IPS DF 6.9 (cell line): ENCODE measurements at places on chromosomes 6 and 20.

GRCh38 chr6:105561486-105561885 lies 158.6 kb upstream of the PREP start:
- DNase-seq: no peak

- DNase-seq: no peak
Measured at GRCh38 chr6:4890627-4891026, 113.2 kb downstream of the RPP40 start.

GRCh38 chr6:63394656-63395308 lies 75.0 kb upstream of the LGSN start:
- DNase-seq: no peak

DNA sequence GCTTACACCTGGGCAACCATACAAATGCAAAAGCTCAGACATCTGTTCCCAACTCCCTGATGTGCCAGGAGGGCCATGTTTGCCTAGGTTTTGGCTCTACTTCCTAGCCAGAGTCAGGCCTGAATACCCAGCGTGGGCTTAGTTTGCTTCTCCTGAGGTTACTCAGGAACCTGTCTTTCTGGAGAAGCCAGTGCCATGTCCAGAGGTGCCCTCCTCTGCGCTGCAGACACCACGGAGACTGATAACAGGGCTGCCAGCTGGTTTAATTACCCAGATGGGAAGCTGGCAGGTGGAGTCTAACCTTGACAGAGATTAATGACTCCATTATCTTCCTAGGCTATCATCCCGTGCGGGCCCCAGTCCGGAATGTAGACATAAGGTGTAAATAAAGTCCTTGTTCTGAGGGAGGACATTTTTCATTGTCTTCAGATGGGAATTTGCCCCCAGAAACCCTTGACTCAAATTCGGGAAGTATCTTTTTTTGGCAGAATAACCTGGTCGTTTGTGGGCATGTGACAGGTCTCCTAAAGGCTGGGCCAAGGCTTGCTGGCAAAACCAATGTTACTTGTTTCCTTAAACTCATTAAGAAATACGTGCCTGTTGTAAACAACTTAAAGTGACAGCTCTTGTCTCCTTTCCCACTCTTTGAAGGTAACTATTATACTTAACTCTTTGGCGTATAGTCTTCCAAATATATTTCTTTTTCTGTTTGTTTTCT lies 29.2 kb upstream of the ZNFX1 start:
- no peak for DNase-seq

GRCh38 chr20:15205719-15206118 lies 868.3 kb upstream of the FLRT3 start:
- DNase-seq: no peak

- no peak for DNase-seq
Measured at GRCh38 chr20:51886891-51887608, 84.7 kb upstream of the SALL4 start.

DNA sequence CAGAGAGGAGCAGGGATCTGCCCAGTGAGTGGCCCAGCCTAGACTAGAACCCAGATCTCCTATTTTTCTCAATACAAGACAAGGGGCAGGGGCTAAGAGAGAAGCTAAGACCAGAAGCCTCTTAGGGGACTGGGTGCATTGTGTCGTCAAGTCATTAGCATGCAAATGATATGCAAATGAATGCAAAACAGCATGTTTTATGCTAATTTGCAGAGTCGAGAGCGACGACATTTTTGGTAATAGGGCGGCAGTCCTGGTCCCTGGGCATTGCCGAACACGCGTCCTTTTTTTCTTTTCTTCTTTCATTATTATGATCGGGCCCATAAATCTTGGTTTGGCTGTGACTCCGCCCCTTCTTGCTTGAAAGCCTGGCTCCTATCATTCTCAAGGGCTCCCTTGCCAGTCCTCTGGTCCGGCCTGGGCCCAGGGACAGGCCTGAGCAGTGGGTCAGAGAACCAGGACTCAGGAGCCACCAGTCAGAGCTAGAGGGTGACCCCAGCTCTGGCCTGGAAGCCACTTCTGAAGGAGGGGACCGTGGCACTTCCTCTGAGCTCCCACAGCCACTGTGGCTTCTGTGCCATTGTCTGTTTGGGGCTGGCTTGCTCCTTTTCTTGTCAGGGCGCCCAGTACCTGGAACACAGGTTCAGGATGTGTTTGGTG lies 32.0 kb upstream of the SCRT2 start:
- no peak for DNase-seq

- DNase-seq: no peak
Measured at GRCh38 chr6:43742931-43743632, 26.9 kb upstream of the VEGFA start.

DNA sequence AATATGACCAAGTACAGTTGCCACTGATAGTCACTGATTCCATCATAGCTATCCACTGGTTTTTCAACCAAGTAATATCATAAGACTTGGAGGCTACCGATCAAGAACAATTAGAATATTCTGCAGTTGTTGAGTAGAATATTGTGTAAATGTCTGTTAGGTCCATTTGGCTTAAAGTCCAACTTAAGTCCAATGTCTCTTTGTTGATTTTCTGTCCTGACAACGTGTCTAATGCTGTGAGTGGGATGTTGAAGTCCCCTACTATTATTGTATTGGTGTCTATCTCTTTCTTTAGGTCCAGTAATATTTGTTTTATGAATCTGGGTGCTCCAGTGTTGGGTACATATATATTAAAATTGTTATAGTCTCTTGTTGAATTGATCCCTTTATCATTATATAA lies 13.9 kb downstream of the ARFGEF3 start:
- no peak for DNase-seq

GRCh38 chr6:41786451-41787218 lies 859 bp upstream of the TOMM6 start:
- no peak for DNase-seq

DNA sequence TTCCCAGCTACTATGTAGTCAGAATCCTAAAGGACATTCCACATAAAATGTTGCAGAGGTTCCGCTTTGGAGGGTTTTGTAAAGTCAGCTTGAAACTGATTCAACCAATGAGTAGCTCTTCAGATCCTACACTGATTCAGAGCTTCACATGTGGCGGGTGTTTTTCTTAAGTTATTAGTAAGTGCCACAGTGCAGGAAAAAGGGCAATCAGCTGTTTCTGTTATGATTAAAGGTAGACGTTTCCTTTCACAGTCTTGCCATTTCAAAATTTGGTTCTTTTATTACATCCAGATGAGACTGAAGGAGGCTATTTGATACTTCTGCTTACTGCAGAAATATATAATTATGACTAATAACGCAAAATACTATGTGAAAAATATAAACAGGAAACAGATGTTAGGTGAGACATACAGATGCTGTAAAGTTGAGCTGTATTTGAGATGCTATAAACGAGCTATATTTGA lies 443.9 kb downstream of the CDKAL1 start:
- DNase-seq: no peak

DNA sequence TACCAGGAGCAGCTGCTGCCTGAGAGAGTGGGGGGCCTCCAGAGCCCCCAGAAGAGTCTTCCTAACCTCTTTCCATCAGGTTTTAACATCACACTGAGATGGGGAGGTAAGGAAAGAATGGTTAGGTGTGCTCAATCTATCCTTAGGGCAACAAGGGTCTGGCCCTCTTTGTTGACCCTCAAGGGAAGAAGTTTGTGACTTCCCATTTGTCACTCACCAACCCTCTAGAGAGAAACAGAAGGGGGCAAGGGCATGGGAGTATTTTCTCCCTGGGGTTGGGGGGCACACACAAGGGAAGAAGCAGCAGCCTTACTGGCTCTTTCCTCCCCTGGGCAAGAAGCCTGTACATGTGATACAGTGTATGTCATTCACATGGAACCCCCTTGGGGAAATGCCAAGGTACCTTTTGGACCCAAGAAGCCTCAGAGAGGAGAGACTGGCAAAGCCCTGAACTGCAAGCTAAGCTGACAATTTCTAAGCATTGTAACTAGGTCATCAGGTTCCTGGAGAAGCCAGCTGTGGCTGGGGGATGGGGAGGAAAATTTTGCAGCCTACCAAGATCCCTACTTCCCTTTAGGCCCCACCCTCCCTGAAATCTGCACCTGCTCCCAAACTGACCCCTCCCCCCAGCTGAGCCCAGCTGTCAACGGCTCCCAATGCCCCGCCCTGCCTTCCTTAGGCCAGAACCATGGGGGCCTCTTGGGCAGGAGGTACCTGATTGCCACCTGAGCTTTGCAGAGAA lies 14.5 kb downstream of the BCL2L1 start:
- no peak for DNase-seq

DNA sequence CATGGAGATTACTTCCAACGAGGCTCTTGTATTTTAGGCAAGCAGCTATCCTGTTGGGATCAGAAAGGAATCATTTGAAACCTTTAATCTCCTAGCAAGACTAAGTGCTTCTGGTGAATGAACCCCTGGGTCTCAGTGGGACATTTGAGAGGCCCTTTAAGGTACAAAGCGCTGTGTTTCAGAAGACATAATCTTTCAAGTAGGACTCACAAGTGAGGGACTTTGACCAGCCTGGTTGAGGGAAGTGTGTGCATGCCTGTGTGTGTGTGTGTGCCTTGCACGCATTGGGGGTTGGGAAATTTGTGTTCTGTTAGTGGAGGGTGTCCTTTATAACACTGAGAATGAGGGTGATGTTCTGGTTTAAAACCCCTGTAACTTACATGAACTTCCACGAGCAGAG lies 64.4 kb upstream of the KCNG1 start:
- no peak for DNase-seq

DNA sequence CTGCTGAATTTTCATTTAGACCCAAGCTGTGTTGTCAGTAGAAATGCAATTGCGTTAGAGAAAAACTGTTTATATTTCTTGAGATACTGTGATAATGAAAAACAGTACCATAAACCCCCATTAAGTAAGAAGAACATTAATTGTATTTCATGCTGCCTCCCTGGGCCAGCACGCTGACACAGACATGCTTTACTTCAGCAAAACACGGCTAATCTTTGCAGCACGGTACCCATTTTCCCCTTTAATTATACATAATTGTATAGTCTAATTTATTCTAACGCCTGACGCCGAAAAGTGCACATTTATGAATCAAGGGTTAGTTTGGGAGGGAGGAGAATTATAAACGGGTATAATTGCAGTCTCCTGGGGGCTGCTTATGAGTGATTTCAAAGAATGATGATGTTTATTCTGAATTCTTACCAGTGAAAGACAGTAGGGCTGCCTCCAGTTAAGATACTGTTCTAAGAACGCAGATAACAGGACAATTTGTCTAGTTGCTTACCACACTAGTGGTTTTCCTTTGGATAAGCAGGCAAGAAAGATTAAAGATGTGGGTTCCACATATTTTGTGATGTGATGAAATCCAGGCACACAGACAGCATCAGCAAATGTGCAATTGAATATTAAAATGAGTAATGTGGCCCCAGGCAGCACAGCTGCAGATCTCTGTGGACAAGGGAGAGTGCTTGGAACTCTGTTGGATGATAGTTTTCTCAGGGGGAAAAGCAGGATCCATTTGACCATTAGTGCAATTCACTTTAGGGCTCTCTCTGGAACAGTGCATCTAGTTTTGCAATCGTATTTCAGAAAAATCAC lies 4.7 kb upstream of the SULF2 start:
- DNase-seq: no peak

- DNase-seq: no peak
Measured at GRCh38 chr6:129853996-129854711, 7.0 kb downstream of the TMEM244 start.

DNA sequence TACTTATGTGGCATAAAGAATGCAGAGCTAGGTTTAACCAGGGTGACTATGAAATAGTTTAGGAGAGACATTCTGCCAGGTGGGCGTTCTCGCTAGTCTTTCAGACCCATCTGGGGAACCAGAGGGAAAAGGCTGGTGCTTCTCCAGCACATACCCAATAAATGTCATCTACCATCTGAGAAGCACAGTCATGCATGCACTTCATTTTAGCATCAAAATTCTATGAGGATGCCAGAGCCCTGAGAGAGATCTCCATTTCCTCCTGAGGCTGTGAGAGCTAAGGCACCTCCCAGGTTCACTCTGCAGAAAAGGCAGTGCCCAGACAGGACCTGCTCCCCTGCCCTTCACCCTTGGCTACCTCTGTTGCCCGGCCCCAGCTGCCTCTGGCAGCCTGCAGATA lies 231.7 kb upstream of the PRND start:
- no peak for DNase-seq

- DNase-seq: no peak
Measured at GRCh38 chr6:91241946-91242613, 655.2 kb upstream of the MAP3K7 start.

- no peak for DNase-seq
Measured at GRCh38 chr6:70685494-70686180, 18.0 kb downstream of the SMAP1 start.

DNA sequence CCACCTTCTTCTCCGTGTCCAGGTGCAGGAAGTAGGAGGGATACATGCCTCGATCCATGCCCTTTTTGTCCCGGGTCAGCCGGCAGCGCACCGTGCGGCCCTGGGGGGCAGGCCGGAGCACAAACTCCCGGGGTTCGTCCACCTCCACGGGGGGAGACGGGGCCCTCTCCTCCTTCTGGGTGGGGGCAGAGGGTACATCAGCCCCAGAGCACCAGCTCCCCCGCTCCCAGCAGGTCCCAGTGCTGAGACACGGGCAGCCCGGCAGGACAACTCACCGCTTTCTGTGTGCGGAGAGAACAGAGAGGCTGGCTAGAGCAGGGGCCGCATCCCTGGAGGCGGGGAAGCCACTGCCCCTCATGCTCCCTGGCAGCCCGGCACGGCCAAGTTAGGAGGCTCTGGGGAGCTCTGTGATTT lies 6.7 kb downstream of the TULP1 start:
- no peak for DNase-seq

DNA sequence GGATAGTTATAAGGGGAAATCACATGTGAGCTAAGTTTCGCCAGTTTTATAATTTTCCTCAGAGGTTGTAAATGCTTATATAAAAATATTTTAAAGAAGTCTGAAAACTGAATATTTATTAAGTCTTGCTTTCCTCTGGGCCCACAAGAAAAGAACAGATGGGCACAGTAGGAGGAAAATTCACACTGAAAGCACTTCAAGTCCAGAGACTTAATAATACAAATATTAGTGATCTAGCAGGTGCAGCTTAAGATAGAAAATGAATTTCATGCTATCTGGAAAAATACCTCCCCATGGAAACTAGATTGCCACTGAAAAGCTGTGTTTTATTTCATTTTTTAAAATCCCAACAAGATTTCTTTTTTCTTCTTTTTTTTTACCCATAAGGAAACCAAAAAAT lies 47.2 kb downstream of the ORC3 start:
- DNase-seq: no peak

GRCh38 chr6:51161752-51162151 lies 343.1 kb downstream of the TFAP2B start:
- no peak for DNase-seq

DNA sequence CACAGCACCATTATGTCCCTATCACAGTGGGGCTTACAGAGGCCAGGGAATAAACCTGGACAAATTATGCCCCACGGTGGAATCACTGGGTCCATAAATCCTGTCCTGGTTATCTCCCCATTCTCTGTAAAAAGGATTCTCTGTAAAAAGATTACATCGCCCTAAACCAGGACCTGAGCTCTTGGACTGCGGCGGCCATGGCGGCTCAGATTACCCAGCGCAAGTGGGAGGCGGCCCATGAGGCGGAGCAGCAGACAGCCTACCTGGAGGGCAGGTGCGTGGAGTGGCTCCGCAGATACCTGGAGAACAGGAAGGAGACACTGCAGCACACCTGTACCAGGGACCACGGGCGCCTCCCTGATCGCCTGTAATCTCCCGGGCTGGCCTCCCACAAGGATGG lies 8.4 kb upstream of the HLA-A start:
- DNase-seq: no peak
